ENCODE measurements at places on chromosomes 16 and 17. TPM values are rescaled to one million over a fixed set of nuclear protein-coding genes. Genes with fewer than 3 reads are reported as not detected.

Gene LUC7L3
- 137 TPM for total RNA-seq

Gene RNF227
- total RNA-seq, result 3.3 TPM

- H3K4me1 ChIP-seq, result peaks cover 20% of the 10 kb centered on the region
- no peak overlapping the region for H3K4me3 ChIP-seq
- no peak overlapping the region for H3K27ac ChIP-seq
- H3K27me3 ChIP-seq, result no peaks in the 10 kb centered on the region
- DNase-seq, result no peak
Observed at GRCh38 chr16:3998793-3999478, 117.3 kb downstream of the ADCY9 start.

Gene FAM171A2
- 0.21 TPM for total RNA-seq

Gene TAC4
- not detected for total RNA-seq

Gene TBC1D3K
- not detected for total RNA-seq

DNA sequence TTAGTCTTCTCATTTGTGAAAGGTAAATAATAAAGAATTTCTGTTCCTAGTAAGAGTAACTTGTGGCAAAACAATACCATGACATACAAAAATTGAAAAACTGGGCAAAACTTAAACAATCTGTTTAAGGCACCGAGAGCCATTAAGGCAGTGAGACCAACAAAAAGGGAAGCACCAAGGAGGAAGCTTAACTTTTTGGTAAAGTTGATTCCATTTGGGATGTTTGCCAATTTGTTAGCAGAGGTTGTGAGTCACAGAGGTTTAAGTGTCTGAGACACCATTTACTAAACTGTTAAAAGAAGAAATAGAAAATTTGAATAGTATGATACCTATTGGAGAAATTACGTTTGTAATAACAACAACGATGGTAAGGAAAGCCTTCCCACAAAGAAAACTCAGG lies 4.9 kb downstream of the SLC35G3 start:
- H3K36me3 ChIP-seq, result no peaks in the 10 kb centered on the region
- no peak overlapping the region for H3K27ac ChIP-seq
- no peak overlapping the region for H3K4me3 ChIP-seq
- peaks cover 46% of the 10 kb centered on the region for H3K4me1 ChIP-seq
- DNase-seq, result no peak

- H3K4me1 ChIP-seq, result no peaks in the 10 kb centered on the region
- no peak overlapping the region for H3K4me3 ChIP-seq
- no peak for DNase-seq
- H3K36me3 ChIP-seq, result no peaks in the 10 kb centered on the region
- H3K27ac ChIP-seq, result no peak overlapping the region
Observed at GRCh38 chr16:8537691-8538342, 52.5 kb downstream of the TMEM114 start.

GRCh38 chr17:194828-195602 lies 13.6 kb upstream of the DOC2B start:
- no peak overlapping the region for H3K4me3 ChIP-seq
- H3K4me1 ChIP-seq, result no peaks in the 10 kb centered on the region
- H3K27ac ChIP-seq, result no peak overlapping the region

GRCh38 chr17:49939318-49939717 lies 29.7 kb upstream of the DLX4 start:
- H3K4me1 ChIP-seq, result no peaks in the 10 kb centered on the region
- no peak for DNase-seq

GRCh38 chr17:48123111-48123510 lies 15.5 kb downstream of the SNX11 start:
- no peaks in the 10 kb centered on the region for H3K27me3 ChIP-seq
- peak overlapping the region; percentile 62 for H3K27ac ChIP-seq
- no peak for DNase-seq
- peaks cover 25% of the 10 kb centered on the region for H3K36me3 ChIP-seq
- peaks cover 6% of the 10 kb centered on the region for H3K4me1 ChIP-seq

DNA sequence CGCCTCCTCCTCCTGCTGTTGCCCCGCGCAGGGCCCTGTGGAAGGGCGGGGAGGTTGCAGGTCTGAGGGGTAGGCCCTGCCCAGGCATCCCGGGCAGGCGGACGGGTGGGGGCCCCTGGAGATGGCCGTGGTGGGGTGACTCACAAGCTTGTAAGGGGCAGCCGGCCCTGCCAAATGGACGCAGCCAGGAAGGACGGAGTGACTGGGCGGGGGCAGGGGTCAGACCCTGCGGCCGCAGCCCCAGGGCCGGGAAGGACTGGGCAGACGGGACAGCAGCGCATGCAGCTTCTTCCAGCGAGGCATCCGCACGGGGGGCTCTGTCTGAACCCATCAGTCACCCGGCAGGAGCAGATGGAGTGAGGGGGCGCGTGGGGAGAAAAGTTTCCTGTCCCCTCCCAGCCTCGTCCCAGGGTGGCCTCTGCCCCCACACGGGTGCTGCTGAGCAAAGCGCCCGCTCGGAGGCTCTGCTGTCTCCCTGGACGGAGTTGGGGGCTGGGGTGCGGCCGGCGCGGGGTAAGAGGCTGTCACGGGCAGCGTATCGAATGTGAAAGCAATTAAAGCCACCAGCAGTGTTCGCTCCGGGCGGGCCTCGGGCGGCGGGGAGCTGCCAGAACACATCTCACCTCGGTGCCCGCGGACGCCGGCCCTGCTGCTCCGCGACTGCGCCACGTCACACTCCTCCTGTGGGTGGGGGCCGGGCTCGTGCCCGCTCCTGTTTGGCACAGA lies 5.4 kb upstream of the PRR35 start:
- no peak overlapping the region for H3K27ac ChIP-seq
- H3K36me3 ChIP-seq, result no peaks in the 10 kb centered on the region
- peaks cover 4% of the 10 kb centered on the region for H3K27me3 ChIP-seq
- no peak for DNase-seq
- no peaks in the 10 kb centered on the region for H3K4me1 ChIP-seq

GRCh38 chr16:27646806-27647205 lies 96.9 kb downstream of the KATNIP start:
- peaks cover 4% of the 10 kb centered on the region for H3K36me3 ChIP-seq
- H3K27me3 ChIP-seq, result no peaks in the 10 kb centered on the region
- no peak overlapping the region for H3K4me3 ChIP-seq
- no peak overlapping the region for H3K27ac ChIP-seq
- DNase-seq, result peak; percentile 11
- no peaks in the 10 kb centered on the region for H3K4me1 ChIP-seq

DNA sequence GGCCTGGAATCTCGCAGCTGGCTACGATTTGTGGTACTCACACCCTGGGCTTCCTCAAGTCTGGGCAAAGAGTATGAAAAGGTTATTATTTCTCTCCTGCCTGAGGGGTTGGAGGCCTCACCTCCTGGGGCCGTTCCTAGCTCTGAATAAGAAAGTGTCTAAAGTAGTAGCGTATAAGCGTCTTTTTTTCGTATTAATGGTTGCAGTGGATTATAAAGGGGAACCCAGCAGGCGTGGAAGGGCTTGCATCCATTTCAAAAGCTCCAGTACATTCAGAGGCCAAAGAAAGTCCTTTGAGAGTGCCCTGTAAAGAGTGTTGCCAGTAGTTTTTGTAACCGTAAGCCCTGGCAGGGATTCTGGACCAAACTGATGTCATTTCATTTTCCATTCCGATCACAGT lies 72.2 kb upstream of the MPHOSPH6 start:
- DNase-seq, result no peak
- H3K36me3 ChIP-seq, result no peaks in the 10 kb centered on the region
- no peak overlapping the region for H3K4me3 ChIP-seq
- peaks cover 12% of the 10 kb centered on the region for H3K27me3 ChIP-seq
- no peaks in the 10 kb centered on the region for H3K4me1 ChIP-seq

DNA sequence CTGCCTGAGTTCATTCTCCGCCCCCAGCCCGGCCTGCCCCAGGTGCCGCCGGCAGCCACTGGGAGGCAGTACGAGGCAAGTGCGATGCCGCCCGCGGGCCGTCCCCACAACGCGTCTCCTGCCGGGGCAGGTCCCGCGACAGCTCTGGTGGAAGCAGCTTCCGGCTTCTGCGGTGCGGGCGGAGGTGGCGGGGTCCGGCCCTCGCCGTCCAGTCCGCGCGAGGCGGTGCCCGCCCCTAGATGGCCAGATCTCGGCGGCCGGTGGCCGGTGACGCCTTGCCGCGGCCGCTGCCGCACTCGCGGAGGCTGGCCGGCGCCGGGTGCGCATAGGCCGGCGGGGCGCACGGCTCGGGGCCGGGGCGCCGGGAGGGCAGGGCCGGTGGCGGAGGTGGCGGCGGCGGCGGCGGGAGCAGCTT lies 1.8 kb downstream of the GJD3 start:
- peaks cover 10% of the 10 kb centered on the region for H3K4me1 ChIP-seq
- no peak overlapping the region for H3K27ac ChIP-seq
- peak overlapping the region; percentile 42 for H3K4me3 ChIP-seq
- peak; percentile 93 for DNase-seq
- H3K36me3 ChIP-seq, result no peaks in the 10 kb centered on the region

GRCh38 chr16:52439171-52439701 lies 107.7 kb downstream of the TOX3 start:
- no peak for DNase-seq
- no peaks in the 10 kb centered on the region for H3K36me3 ChIP-seq
- no peak overlapping the region for H3K4me3 ChIP-seq

Gene NLRC5
- total RNA-seq, result 151 TPM

Gene SP6
- total RNA-seq, result 0.10 TPM

Gene NPW
- total RNA-seq, result 2.0 TPM

Gene KRT40
- total RNA-seq, result not detected

DNA sequence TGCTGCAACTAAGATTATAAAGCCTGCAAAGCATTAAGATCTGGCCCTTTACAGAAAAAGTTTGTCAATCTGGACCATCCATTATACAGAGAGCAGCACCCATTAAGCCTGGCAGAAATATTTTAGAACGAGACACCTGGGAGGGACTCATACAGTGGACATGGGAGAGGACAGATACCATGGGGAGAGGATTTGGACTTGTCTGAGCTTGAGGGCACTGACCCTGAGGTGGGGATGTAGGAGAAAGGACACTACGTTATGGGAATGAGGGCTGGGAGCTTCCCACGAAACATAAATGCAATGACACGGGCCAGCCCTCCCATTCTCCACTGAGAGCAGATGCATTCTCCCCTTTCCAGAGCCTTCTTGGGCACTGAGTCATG lies 6.2 kb downstream of the RUSF1 start:
- H3K4me1 ChIP-seq, result peaks cover 24% of the 10 kb centered on the region
- no peaks in the 10 kb centered on the region for H3K27me3 ChIP-seq
- DNase-seq, result no peak

GRCh38 chr17:38868817-38869525 lies 887 bp upstream of the LASP1 start:
- peaks cover 44% of the 10 kb centered on the region for H3K4me1 ChIP-seq
- peak overlapping the region; percentile 96 for H3K27ac ChIP-seq
- H3K36me3 ChIP-seq, result peaks cover 19% of the 10 kb centered on the region

Gene DHRS11
- 10.2 TPM for total RNA-seq

DNA sequence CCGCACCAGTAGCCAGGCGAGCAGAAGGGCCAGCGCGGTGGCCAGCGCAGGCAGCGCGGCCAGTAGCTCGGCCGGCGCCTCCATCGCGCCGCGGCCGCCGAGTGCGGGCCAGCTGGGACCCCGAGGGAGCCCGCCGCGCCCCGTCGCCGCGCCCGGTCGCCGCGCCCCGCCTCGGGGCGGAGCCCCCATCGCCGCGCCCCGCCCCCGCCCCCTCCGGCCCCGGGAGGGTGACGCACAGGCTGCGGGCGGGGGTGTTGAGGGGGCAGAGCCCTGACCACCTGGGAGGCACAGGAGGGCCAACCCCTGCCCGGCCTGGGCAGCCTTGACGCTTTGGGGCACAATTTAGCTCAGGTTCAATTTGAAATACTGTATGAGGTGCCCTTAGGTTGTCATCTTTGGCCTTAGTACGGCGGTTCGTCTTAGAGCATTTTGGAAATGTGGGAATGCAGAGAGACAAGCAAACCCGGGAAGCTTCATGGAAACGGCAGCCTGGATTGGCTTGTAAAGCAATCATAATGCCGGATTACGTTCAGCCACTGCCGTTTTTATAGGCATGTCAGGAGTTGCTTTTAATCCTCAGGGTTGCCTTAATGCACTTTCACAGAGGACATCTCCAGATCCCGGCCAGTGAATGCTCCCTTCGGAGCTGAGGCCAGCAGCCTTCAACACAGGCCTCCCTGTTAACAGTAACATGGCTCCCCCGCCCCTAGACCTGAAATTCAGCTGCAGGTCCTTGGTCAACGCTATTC lies at the start of gene MXRA7:
Gene MXRA7, minus strand, starts transcription at position 103 of the 749 bp plus-strand sequence. Its CDS starts 19 bp downstream, at position 84.
- peaks cover 20% of the 10 kb centered on the region for H3K4me1 ChIP-seq
- H3K4me3 ChIP-seq, result peak within 1 kb of the TSS; percentile 62
- DNase-seq, result peak; percentile 71
- no peak within 1 kb of the TSS for H3K27ac ChIP-seq

- H3K27ac ChIP-seq, result peak overlapping the region; percentile 55
- no peaks in the 10 kb centered on the region for H3K27me3 ChIP-seq
- peaks cover 7% of the 10 kb centered on the region for H3K36me3 ChIP-seq
- peaks cover 21% of the 10 kb centered on the region for H3K4me1 ChIP-seq
- peak overlapping the region; percentile 93 for H3K4me3 ChIP-seq
Observed at GRCh38 chr16:88857728-88858339, 907 bp downstream of the TRAPPC2L start.

- H3K4me3 ChIP-seq, result no peak overlapping the region
- no peak for DNase-seq
- peaks cover 28% of the 10 kb centered on the region for H3K4me1 ChIP-seq
- H3K36me3 ChIP-seq, result no peaks in the 10 kb centered on the region
- H3K27me3 ChIP-seq, result no peaks in the 10 kb centered on the region
Observed at GRCh38 chr17:20236578-20237227, 227.5 kb downstream of the SPECC1 start.

GRCh38 chr16:88516601-88517061 lies 53.6 kb upstream of the ZC3H18 start:
- H3K27ac ChIP-seq, result no peak overlapping the region
- DNase-seq, result no peak
- H3K4me3 ChIP-seq, result no peak overlapping the region

DNA sequence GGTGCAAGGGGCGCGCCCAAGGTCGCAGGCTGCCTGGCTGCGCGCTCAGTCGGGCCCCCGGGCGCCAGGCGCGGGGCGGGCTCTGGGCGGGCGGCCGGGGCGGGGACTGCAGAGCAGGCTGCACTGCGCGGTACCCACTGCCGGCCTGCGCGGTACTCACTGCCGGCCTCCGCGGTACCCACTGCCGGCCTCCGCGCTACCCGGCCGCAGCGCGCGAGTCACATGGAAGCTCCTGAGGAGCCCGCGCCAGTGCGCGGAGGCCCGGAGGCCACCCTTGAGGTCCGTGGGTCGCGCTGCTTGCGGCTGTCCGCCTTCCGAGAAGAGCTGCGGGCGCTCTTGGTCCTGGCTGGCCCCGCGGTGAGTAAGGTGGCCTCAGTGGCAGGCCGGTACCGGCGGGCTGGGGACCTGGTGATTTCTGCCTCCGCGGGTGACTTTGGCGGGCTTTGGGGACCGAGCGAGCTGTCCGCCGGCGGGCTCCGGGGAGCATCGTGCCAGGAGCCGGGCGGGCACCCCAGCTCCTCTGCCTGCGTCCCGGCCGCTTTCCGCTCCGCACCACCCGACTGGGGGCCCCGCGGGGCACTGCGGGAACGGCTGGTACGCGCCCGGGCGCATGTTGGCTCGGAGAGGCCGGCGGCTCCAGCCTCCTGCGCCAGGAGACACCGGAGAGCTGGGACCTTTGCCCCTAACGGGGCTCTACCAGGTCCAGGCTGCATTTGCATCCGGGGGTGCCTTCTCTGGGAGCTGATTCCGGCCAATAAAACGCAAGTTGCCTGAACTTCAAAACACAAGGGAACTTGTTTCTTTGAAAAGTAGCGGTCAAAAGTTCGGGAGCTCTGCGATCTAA lies at the start of gene SLC47A1:
Gene SLC47A1, plus strand, starts transcription at position 137 of the 844 bp plus-strand sequence. Its CDS starts 86 bp downstream, at position 223.
- peak; percentile 18 for DNase-seq
- peaks cover 14% of the 10 kb centered on the region for H3K4me1 ChIP-seq
- H3K27me3 ChIP-seq, result peaks cover 47% of the 10 kb centered on the region
- H3K27ac ChIP-seq, result no peak within 1 kb of the TSS

GRCh38 chr17:39623356-39623950 lies 3.3 kb upstream of the PPP1R1B start:
- peak overlapping the region; percentile 57 for H3K4me3 ChIP-seq
- H3K36me3 ChIP-seq, result no peaks in the 10 kb centered on the region
- peaks cover 25% of the 10 kb centered on the region for H3K4me1 ChIP-seq
- H3K27ac ChIP-seq, result peak overlapping the region; percentile 56

Data from activated CD4-positive, alpha-beta memory T cell treated with anti-CD3 and anti-CD28 coated beads for 36 hours (primary cell).